Bronchus fibroblast of lung (primary cell): ENCODE measurements at places on chromosomes 12 and 14. TPM values are rescaled to one million over a fixed set of nuclear protein-coding genes. Genes with fewer than 3 reads are reported as not detected.

The REM2 gene
- 0.30 TPM in 1 of 2 replicates, not detected in the other for total RNA-seq

The OLR1 gene
- total RNA-seq, result 1.0 and 1.8 TPM in 2 replicates

The SDSL gene
- total RNA-seq, result 5.9 and 12.3 TPM in 2 replicates

The ZNF740 gene
- total RNA-seq, result 5.2 and 5.9 TPM in 2 replicates

The SYNDIG1L gene
- under 0.01 TPM in 1 of 2 replicates, not detected in the other for total RNA-seq

The SLCO1B1 gene
- total RNA-seq, result not detected in 2 replicates

The KRT78 gene
- total RNA-seq, result not detected in 2 replicates

The CDKN3 gene
- total RNA-seq, result 126 and 140 TPM in 2 replicates

The RND1 gene
- total RNA-seq, result 0.30 TPM in 1 of 2 replicates, not detected in the other

The SERPINA1 gene
- 0.17 and 0.74 TPM in 2 replicates for total RNA-seq

The BDKRB2 gene
- total RNA-seq, result 9.2 and 9.5 TPM in 2 replicates

The CABP1 gene
- under 0.01 TPM in 1 of 2 replicates, not detected in the other for total RNA-seq

The LYZ gene
- not detected in 2 replicates for total RNA-seq

The ZNF605 gene
- 1.5 and 1.9 TPM in 2 replicates for total RNA-seq

The VDR gene
- 2.2 and 3.5 TPM in 2 replicates for total RNA-seq
